Naive thymus-derived CD4-positive, alpha-beta T cell (primary cell): ENCODE measurements at places on chromosomes 6 and 20. TPM values are rescaled to one million over a fixed set of nuclear protein-coding genes. Genes with fewer than 3 reads are reported as not detected.

PDCD2 gene
- total RNA-seq, result 49.4 TPM

MRAP2 gene
- not detected for total RNA-seq

MMP24 gene
- total RNA-seq, result not detected

GTSF1L gene
- total RNA-seq, result 0.36 TPM in 1 of 2 replicates, not detected in the other

MUC22 gene
- not detected in 2 replicates for total RNA-seq

PREX1 gene
- total RNA-seq, result 48.6 TPM

TRIM39 gene
- total RNA-seq, result 23.7 TPM

ZC3H12D gene
- total RNA-seq, result 74.1 TPM

PPP1R14C gene
- total RNA-seq, result not detected

PKIB gene
- not detected for total RNA-seq

MYLK4 gene
- 1.6 TPM for total RNA-seq

LAMA4 gene
- not detected in 2 replicates for total RNA-seq

TINAG gene
- total RNA-seq, result not detected in 2 replicates

NTSR1 gene
- 0.13 TPM for total RNA-seq

MEI4 gene
- total RNA-seq, result not detected in 2 replicates

SOX4 gene
- total RNA-seq, result 1.3 TPM

MAP7 gene
- 0.73 and 1.0 TPM in 2 replicates for total RNA-seq

FAM83D gene
- total RNA-seq, result 1.4 TPM

TRAPPC3L gene
- not detected for total RNA-seq

ZNF76 gene
- total RNA-seq, result 77.2 TPM

BTNL2 gene
- total RNA-seq, result not detected in 2 replicates

GCNT2 gene
- 3.2 TPM for total RNA-seq

DYNLT2 gene
- 2.3 and 2.5 TPM in 2 replicates for total RNA-seq

RPL10A gene
- total RNA-seq, result 1,354 and 1,380 TPM in 2 replicates

GNL1 gene
- total RNA-seq, result 65.1 TPM

TMEM200A gene
- total RNA-seq, result 0.19 TPM

VARS1 gene
- total RNA-seq, result 34.3 TPM

NHSL1 gene
- 0.36 and 0.56 TPM in 2 replicates for total RNA-seq

MAFB gene
- total RNA-seq, result 0.05 and 0.12 TPM in 2 replicates

ELOVL2 gene
- total RNA-seq, result not detected

COL9A3 gene
- 0.20 TPM in 1 of 2 replicates, not detected in the other for total RNA-seq

TMEM151B gene
- not detected for total RNA-seq

AGPAT4 gene
- total RNA-seq, result 2.4 TPM

ZBTB46 gene
- total RNA-seq, result not detected

FILIP1 gene
- not detected for total RNA-seq

L3MBTL1 gene
- total RNA-seq, result 16.2 TPM

CLVS2 gene
- not detected for total RNA-seq

CRIP3 gene
- total RNA-seq, result 2.1 TPM

PRICKLE4 gene
- total RNA-seq, result 0.61 TPM

LRRC1 gene
- total RNA-seq, result 1.2 TPM

ACOT13 gene
- total RNA-seq, result 13.1 TPM

CALHM6 gene
- 3.0 TPM for total RNA-seq

CABLES2 gene
- 7.0 TPM for total RNA-seq

ARMH2 gene
- 2.7 TPM for total RNA-seq

GRM1 gene
- total RNA-seq, result not detected

TFAP2A gene
- total RNA-seq, result not detected

HRH3 gene
- not detected for total RNA-seq
